NCI-H1436 (cell line): ENCODE measurements at places on chromosomes 1 and 21.

DNA sequence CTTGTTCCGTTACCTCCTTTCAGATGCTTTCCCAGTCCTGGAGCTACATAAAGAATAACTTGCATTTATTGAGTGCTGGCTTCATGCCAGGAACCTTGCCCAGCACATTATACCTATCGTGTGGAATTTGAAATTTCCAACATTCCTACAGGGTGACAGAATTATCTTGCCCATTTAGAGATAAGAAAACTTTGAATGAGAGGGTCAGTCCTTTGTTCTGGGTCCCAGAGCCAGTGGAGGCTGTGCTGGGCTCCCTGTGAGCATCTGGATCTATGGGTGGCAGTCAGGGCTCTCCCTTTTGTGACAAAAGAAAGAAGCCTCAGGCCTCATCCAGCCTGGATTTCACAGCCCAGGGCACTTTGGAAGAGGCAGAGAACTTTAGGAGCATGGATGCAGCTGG, 3.2 kb downstream of the GSTM4 start:
- DNase-seq: no peak

DNA sequence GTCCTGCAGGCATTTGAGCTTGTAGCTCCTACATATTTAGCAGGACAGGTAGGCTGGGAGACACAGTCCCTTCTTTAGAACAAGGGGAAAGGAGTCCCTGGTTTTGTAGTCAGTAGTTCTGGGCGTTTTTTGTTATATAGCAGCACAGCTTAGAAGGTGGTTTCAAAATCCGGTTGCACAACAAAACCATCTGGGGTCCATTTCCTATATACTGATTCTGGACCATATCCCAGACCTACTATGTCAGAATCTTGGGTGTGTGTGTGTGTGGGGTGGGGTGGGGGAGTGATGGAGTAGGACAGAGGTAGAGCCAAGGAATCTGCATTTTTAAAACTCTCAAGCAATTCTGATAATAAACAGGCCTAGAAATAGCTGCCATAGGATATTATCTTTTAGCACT, 21.6 kb downstream of the METTL13 start:
- no peak for DNase-seq

DNA sequence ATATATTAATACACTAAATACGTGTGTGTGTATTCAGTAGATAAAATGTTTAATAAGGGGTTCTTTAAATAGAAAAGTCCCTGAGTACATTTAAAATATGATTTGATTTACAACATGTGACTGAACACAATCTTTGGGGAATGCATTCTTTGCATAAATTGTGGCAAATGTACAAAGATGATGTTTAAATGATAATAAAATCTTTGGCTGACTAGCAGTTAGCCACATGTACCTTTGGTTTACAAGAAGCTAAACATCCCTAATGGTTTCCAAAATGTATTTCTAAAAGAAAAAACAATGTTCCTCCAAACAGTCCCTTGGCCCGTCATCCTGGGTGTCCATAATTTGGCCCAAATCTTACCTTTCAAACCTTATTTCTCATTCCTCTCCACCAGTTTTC, 106.4 kb upstream of the MARK1 start:
- no peak for DNase-seq

GRCh38 chr1:226804907-226805759, 65.3 kb upstream of the PSEN2 start:
- no peak for DNase-seq

GRCh38 chr1:11238311-11238710, 24.0 kb downstream of the MTOR start:
- DNase-seq: no peak

- DNase-seq: no peak
Measured at GRCh38 chr1:54994355-54994990, 4.3 kb upstream of the BSND start.
